ENCODE measurements at places on chromosomes 16 and 17.
A peak's percentile ranks its signal among the peaks of the same experiment; 100 is the strongest.

DNA sequence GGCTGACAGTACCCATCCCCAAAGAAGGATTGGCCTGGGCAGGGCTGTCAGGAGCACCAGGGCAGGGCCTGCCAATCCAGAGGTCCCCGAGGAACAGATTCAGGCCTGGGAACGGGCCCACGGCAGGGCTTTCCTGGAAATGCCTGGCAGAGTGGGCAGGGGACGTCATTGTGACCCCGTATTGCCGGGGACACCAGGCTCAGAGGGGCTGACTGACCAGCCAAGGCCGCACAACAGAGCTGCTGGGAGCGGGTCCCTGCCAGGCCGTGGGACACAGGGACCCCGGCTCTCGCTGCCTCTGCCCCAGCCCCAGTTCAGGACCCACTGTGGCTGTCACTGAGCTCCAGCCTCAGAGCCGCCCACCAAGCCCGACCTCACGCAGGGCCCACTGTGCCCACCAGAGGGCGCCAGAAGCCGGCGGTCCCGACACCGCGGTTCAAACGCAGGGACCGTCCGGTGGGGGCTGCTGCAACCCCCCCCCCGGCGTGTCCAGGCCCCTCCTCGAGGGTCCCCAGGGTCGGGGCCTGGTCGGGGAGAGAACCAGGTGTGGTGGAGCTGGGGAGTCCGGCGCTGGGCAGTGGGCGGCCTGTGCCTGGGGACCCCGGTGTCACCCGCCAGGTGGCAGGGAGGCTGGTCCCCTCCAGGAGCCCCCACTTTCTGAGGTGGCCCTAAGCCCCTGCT, 15.2 kb upstream of the SSTR5 start:
- DNase-seq = peak; percentile 72

- peak; percentile 59 for DNase-seq
Observed at GRCh38 chr17:57911834-57912673, 43.2 kb downstream of the CUEDC1 start.

DNA sequence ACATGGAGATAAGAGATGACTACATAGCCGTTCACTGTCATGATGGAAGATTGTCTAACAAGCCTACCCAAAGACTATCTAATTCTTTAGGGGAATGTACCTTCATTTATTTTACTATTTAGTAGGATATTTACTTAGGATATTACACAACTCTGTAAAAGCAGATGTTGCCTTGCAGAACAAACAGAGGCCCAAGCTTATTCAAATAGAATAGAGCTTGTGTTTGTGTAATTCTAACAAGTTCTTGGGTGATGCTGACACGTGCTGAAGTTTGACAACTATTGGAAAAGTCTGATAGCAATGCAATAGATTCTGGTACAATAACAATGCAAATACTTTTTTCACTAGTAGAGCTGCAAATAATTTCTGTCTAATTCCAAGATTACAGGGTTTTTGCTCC, 447.6 kb downstream of the TOX3 start:
- DNase-seq = no peak

DNA sequence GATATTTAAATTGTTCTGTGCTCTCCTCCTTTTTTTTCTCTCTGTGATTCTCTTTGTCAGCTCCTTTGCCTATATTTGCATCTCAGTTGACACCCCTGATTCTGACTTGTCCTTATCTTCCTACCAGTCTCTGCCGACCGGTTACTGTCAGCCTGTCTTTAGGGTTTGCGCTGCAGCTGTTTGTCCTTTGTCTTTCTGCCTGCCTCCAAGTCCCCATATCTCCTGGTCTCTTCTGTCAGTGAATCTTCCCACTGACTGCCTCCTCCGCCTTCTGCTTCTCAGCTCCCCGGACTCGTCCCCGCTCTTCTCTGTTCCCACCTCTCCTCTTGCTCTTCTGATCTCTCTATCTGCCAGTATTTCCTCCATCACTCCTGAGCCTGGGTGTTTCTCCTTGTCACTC, 5.2 kb downstream of the TLCD2 start:
- DNase-seq = no peak

- no peak for DNase-seq
Observed at GRCh38 chr16:4093495-4094126, 22.6 kb downstream of the ADCY9 start.

- no peak for DNase-seq
Observed at GRCh38 chr17:930258-930657, 49.3 kb downstream of the NXN start.

DNA sequence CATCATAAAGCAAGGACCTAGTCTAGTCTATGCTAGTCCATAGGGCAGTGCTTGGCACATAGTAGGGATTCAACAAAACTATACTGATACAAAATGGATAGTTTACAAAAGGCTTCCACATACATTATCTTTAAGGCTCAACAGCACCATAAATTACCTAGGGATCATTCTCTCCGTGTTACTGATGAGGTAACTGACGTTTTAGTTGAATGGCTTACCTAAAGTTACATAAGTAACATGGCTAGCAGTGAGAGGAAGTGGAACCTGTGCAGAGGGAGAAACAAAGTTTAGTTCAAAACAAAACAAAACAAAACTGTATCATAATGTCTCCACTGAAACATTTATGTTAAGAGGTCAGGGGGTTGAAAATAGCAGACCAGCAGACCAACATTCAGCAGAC, 7.9 kb downstream of the RPTOR start:
- DNase-seq = no peak

GRCh38 chr16:11791144-11791828, 5.8 kb downstream of the ZC3H7A start:
- no peak for DNase-seq

DNA sequence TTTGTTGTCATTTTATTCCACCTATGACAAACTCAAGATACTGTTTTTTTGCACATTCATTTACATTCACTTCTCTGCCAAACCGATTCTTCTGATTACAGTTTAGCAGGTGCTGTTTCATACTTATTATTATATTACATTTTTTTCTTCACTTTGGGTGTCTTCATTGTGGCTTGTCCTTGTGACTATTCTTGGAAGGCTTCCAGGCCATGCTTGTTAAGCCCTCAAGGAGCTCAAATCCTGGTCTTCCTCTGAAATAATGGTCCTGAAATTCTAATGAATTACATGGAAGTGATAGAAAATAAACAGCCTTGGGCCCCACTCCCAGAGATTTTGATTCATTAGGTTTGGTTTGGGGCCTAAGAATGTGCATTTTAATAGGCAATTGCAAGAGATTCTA, 1.4 kb downstream of the KRTAP2-4 start:
- no peak for DNase-seq

- no peak for DNase-seq
Observed at GRCh38 chr17:12047681-12048376, 27.2 kb downstream of the MAP2K4 start.

DNA sequence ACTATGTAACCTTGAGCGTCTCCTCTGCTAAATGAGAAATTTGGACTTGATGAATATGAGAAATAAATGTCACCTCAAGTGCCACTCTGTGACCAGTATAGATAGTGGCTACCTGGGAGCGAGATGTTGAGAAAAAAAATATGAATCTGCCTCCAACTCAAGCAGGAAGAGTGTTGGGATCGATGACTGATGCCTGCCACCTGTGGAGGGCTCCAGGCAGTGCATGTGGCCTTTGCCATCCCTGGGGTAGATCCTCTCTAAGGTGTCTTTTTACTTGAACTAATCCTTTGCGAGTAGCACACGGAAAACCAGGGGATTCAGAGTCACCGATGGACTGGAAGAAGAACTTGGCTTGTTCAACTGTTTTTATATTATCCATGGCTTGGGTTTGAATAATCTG, 9.4 kb downstream of the CCDC182 start:
- no peak for DNase-seq
